Left lung (tissue), 14 donors: ENCODE measurements at places on chromosomes 11 and 22.
A peak's percentile ranks its signal among the peaks of the same experiment; 100 is the strongest.

DNA sequence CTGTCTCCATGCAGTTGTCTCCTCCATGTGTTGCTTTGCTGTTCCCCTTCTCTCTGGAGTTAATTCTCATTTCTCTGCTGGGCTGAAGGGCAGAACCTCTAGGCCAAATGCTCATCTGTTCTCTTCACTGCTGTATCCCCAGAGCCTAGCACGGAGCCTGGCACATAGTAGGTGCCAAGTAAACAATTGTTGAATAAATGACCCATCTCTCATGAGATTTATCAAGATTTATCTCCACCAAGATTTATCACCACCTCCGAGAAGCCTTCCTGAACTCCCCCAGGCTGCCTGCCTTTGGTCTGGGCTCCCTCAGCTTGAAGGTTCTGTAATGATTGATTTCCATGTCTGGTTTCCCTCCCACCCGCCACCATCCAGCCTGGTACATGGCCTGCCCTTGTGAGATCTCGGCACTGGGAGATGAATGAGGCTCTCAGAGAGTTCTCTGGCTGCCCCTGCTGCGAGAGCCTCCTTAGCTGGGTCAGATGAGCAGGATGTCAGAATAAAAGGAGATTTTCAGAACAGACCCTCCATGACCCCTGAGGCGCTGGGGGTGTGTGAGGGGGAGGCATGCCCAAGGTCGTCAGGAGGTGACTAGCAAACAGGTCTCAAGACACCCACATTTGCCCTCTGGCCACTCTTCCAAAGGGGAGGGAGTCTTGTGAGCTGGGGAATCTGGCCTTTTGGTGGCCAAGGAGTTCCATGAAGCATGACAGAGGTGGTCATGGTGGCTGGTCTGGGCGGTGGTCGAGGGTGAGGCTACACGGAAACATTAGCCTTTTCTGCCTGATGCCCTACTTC lies 2.4 kb upstream of the GDPD5 start:
- no peak overlapping the region for H3K4me3 ChIP-seq
- no peak for DNase-seq
- H3K4me1 ChIP-seq = peaks cover 24% of the 10 kb centered on the region
- no peaks in the 10 kb centered on the region for H3K36me3 ChIP-seq
- no peaks in the 10 kb centered on the region for H3K27me3 ChIP-seq

DNA sequence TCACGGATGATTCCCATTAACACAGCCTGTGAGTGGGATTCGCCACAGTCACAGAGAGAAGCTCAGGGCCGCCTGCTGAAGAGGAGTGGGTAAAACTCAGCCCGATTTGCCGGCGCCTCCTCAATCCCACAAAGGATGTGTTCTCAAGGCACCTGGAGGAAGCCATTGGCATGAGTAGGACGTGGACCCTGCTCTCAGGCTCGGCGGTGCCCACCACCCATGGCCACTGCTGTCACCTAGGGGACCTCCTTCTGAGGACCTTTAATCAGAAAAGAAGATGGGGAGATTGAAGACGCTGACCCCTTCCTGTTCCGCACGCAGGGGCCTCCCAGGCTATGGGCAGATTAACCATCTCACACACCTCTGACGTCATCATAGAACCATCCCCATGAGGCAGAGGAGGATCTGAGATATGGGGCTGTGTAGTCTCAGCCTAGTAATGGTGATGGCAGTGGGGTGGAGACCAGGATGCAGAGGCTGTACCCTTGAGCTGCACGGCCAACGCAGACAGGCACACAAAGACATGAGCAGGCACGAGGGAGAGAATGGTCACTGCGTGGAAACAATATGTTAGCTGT lies 571.8 kb downstream of the BRD1 start:
- peaks cover 42% of the 10 kb centered on the region for H3K27me3 ChIP-seq
- H3K4me3 ChIP-seq = no peak overlapping the region
- no peak for DNase-seq
- H3K4me1 ChIP-seq = no peaks in the 10 kb centered on the region
- no peak overlapping the region for H3K27ac ChIP-seq
- no peaks in the 10 kb centered on the region for H3K36me3 ChIP-seq

- no peak overlapping the region for H3K4me3 ChIP-seq
- H3K27me3 ChIP-seq = peaks cover 4% of the 10 kb centered on the region
- no peak for DNase-seq
These were observed 539.5 kb downstream of the TBC1D22A start for GRCh38 chr22:47301820-47302475.

DNA sequence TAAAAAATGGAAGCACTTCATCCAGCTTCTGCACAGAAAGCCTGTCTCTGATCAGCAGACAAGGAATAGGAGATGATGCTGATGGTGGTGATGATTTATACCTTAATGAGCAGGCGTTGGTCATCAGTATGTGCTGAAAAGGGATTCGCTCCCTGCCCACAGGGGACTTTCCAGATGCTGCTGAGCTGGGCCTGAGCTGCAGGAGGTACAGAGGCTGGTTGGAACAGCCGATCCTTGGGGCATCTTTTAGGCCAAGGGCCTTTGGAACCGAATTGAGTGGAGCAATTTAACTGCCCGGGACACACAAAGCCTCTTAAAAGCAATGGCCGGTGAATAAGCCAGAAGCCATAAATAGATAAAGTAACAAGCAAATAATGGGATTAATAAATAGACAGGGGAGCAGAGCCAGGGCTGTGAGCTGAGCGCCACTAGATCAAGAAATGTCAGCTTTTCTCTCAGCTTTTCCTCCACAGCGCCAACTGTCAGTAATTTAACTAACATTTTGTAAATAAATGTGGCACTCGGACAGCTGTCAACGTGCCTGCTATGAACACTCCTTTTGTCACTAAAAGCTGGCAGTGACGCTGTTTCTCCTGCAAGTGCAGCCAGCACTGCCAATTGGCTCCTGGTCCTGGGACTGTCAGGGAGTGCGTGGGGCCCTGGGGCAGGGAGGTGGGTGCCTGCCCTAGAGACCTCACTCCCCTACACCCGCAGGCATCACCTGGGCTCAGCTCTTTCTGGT lies 562.3 kb downstream of the NTM start:
- H3K4me3 ChIP-seq = no peak overlapping the region
- H3K36me3 ChIP-seq = no peaks in the 10 kb centered on the region
- H3K4me1 ChIP-seq = no peaks in the 10 kb centered on the region
- no peak overlapping the region for H3K27ac ChIP-seq
- H3K27me3 ChIP-seq = no peaks in the 10 kb centered on the region
- no peak for DNase-seq

DNA sequence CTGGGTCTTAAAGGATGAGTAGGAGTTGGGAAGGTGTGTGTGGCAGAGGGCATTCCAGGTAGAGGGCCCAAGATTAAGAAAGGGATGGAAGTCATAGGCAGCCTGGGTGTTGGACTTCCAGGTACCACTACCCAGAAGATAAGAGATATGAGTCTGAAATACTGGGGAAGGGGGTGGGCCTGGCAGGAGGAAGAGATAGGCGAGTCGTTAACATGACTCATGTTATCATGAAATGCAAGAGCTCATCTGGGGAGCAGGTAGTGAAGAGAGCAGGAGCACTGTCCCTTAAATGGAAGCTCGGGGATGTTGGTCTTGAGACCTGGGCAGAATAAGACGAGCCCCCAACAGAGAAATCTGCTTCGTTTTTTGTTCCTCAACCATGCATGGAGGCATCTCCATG lies 10.2 kb downstream of the ZC3H7B start:
- no peak overlapping the region for H3K27ac ChIP-seq
- no peak overlapping the region for H3K4me3 ChIP-seq

- no peak overlapping the region for H3K27ac ChIP-seq
- H3K4me3 ChIP-seq = no peak overlapping the region
- DNase-seq = no peak
These were observed 33.5 kb upstream of the CHST1 start for GRCh38 chr11:45698777-45699497.

DNA sequence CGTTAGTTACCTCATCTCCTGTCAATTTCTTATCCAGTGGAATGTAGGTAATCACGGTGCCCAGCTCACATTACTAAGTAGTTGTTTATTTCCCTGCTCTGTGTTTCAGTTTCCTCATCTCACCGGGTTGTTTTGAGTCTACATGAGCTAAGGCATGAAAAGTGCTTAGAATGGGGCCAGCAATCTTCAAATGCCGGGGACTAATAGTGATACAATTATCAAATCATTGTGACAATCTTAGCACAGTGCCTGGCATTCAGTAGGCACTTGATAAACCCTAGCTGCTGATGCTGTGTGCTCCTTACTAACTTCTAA lies 53.3 kb upstream of the CD5 start:
- no peak for DNase-seq
- H3K27ac ChIP-seq = no peak overlapping the region
- H3K4me3 ChIP-seq = no peak overlapping the region
- H3K27me3 ChIP-seq = no peaks in the 10 kb centered on the region
- H3K4me1 ChIP-seq = no peaks in the 10 kb centered on the region

GRCh38 chr22:50200461-50201190 lies at the start of gene SELENOO:
SELENOO (plus strand) TSS chr22:50201011; CDS start chr22:50201037, 26 bp downstream.
- no peaks in the 10 kb centered on the region for H3K36me3 ChIP-seq
- H3K27me3 ChIP-seq = no peaks in the 10 kb centered on the region
- peaks cover 55% of the 10 kb centered on the region for H3K4me1 ChIP-seq
- DNase-seq = peak; percentile 91
- peak within 1 kb of the TSS; percentile 82 for H3K4me3 ChIP-seq
- peak within 1 kb of the TSS; percentile 59 for H3K27ac ChIP-seq

- H3K4me1 ChIP-seq = peaks cover 7% of the 10 kb centered on the region
- H3K36me3 ChIP-seq = no peaks in the 10 kb centered on the region
- no peak for DNase-seq
- no peaks in the 10 kb centered on the region for H3K27me3 ChIP-seq
- no peak overlapping the region for H3K4me3 ChIP-seq
These were observed 18.3 kb downstream of the POLDIP3 start for GRCh38 chr22:42596336-42596735.

DNA sequence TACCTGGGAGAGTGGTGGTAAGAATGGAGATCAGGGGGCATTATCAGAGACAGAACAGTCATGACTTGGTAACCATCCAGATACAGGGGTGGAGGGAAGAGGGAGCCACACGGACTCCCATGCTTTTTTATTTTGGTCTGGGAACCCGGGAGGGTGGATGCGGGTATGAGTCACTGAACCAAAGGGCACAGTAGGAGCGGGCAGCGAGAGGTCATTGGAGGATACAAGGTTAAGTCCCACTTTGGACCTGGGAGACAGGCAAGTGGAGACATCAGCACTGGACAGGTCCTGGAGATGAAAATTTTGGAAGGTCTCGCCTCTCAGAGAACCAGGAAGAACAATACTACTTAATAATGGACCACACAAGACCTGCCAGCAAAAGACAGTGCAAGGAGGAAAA lies 6.7 kb downstream of the HDHD5 start:
- no peaks in the 10 kb centered on the region for H3K27me3 ChIP-seq
- no peak overlapping the region for H3K4me3 ChIP-seq
- peaks cover 32% of the 10 kb centered on the region for H3K4me1 ChIP-seq
- H3K36me3 ChIP-seq = peaks cover 13% of the 10 kb centered on the region

GRCh38 chr11:131624531-131624930 lies 254.1 kb downstream of the NTM start:
- H3K27ac ChIP-seq = no peak overlapping the region
- DNase-seq = no peak
- H3K27me3 ChIP-seq = no peaks in the 10 kb centered on the region
- no peak overlapping the region for H3K4me3 ChIP-seq
- no peaks in the 10 kb centered on the region for H3K4me1 ChIP-seq
- H3K36me3 ChIP-seq = no peaks in the 10 kb centered on the region

DNA sequence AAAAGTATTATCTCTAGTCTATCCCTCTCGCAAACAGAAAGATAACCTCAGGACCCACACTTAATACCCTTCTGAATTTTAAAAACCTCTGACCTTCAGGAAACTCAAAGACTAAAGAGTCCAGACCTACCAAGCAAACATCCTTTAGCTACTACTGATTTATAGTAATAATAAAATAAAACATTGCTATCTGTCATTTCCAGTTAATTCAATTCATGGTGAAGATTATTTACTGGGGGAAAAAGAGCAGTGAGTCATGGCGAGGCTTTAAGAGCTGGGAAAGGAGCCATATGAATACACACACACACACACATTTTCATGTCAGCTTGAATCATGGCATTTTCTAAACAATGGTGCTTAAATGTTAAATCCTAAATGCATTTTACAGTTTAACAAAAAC lies 87.1 kb downstream of the FAM76B start:
- no peaks in the 10 kb centered on the region for H3K27me3 ChIP-seq
- H3K4me3 ChIP-seq = no peak overlapping the region
- H3K27ac ChIP-seq = no peak overlapping the region
- no peaks in the 10 kb centered on the region for H3K36me3 ChIP-seq

DNA sequence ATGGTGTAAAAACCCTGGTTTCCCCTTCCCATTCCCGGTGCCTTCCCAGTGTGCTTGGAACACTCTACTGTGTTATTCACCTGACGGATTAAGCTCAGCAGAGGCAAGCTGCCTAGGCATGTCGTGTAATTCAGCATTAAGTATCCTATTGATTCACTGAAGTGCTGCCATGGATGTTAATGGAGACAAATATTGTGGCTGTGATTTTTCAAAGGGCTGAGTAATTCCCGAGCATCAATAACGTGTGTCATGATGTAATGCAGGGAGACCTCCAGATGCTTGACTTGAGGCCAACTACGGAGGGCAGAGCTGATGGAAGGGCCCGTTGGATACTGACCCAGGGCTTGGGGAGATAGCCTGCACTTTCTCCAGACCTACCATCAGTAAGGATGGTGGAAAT lies 269.0 kb downstream of the ST3GAL4 start:
- H3K4me3 ChIP-seq = no peak overlapping the region
- DNase-seq = no peak
- no peaks in the 10 kb centered on the region for H3K36me3 ChIP-seq
- no peaks in the 10 kb centered on the region for H3K27me3 ChIP-seq
- no peak overlapping the region for H3K27ac ChIP-seq

DNA sequence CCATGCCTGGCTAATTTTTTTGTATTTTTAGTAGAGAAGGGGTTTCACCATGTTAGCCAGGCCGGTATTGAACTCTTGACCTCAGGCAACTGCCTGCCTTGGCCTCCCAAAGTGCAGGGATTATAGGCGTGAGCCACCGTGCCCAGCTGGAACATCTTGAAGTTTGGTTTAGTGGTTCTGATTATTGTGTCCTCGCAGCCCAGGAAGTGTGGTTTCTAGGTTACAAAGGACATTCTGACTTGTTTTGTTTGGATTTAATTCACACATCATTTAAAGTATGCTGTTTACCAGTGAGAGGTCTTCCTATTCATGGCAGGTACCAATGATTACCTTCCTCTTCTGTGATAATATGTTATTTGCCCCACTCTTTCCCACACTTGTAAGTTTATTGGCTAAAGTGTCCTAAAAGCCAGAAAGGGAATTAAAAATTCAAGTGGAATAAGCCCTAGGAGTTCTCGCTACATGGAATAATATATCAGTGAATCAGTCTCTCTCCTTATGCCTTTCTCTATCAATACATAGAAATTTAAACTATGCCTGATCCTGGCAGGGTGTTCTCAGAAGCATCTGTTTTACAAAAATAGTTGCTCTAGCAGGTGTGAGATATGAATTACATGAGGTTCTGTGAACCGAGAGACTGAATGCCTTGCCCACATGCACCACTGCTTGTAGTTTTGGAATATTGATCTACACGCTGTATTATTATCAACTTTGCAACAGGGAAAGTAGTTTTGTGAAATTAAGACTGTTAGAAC lies 263.1 kb downstream of the DDX10 start:
- H3K27ac ChIP-seq = no peak overlapping the region
- no peak for DNase-seq
- H3K36me3 ChIP-seq = no peaks in the 10 kb centered on the region
- no peak overlapping the region for H3K4me3 ChIP-seq
- H3K27me3 ChIP-seq = no peaks in the 10 kb centered on the region
